ENCODE measurements at places on chromosomes 4 and X.

DNA sequence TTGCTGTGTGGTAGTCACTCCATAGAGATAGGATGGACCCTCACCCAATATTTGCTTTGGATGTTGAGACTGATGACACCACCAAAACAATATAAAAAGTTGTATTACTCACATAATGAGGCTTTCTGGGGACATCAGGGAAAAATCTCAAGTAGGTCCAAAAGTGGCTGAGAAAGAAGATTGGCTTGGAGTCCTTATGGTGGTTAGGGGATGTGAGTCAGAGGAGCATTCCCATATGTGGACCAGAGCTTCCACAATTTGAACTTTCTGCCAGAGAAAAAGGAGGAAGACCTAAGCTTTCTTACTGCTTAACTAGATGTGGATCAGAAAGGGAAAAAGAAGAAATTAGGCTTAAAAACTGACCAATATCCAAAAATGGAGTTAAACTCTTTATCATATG, 460.5 kb downstream of the SH3BGRL start:
- DNase-seq = no peak

- DNase-seq = no peak
These were observed 48.8 kb downstream of the DKK2 start for GRCh38 chr4:106987311-106987710.

DNA sequence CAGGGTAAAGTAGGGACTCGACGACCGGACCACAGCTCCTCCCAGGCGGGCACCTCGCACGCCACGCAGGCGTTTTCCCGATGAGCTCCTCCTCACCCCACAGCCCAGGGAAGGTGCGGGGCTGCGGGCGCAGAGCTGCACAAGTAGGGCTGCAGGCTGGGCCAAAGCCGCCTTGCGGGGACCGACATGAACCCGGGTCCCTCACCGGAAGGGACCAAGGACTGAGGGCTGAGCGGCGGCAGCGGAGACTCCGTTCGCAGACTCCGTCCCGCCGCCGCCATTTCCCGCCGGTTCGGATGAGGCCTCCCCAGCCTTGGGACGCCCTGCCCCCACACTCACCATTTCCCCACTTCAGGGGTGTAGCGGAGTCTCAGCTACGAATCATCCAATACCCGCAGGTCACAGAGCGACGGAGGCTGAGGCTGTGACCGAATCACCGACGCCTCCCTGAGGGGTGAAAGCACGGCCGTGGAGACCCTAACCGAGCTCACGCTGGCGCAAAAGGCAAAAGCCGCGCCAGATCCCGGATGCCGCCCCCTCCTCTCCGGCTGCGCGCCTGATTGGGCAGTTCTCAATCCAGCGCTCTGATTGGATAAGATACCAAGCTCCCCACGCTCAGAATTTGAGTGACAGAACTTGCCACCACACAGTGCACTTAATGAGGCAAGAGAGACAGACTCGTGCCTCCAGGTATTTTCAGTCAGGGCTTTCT, at the start of gene ZNF732:
TSS of gene ZNF732 (minus strand) at position 506 of the 712 bp plus-strand sequence. CDS start at position 342, 164 bp downstream.
- DNase-seq = no peak

- no peak for DNase-seq
These were observed 26.3 kb downstream of the FLNA start for GRCh38 chrX:154348114-154348531.

GRCh38 chr4:143296397-143297067, 40.1 kb upstream of the GAB1 start:
- no peak for DNase-seq

GRCh38 chr4:125400756-125401155, 86.0 kb downstream of the FAT4 start:
- DNase-seq = no peak

DNA sequence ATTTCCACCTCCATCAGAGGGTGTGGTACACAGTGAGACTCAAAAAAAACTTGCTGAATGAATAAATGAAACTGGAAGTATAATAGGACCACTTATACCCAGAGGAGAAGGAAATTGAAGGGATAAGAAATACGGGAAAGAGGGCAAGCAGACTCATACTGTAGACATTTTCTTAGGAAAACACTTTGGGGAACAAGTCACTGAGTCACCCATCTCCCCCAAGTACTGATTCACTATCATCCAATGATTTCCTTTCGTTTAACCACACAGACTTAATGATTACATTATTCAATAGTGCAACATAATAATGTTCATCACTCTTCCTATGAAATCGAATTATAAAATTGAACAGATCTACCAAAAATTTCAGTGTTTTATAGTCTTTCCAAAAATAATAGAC, 97.1 kb downstream of the LDB2 start:
- no peak for DNase-seq

DNA sequence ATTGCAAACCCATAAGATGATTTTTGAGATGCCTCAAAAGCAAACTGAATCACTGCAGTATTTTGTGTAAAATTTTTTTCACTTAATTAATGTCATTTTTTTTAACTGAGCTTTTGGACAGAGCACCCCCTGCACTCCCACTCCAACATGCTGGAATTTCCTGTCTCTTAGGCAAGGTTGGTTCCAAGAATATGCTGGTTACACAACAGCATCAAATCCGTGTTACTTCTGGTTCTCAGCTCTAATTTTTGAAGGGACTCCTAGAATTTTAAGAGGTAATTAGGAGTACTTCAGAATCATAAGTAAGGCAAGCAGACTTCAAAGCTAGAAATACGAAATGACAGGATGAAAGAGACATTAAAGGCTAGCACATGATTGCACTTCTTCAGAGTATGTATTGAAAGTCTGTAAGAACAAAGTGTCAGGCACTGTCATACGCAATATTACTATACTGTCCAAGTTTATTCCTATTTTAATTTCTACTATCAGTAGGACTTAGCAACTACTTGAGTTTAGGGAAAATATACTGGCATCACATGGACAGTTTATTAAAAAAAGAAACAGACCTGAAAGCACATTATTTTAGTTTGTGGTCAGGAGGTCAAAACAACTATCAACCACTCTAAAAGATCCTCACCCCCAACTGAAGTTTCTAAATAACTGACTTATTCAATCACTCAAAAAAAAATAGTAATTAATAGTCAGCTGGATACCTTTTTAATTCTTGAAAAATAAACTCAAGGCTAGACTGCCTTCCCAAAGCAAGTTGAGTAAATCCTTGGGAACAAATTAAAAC, 1.6 kb upstream of the JCHAIN start:
- DNase-seq = no peak

DNA sequence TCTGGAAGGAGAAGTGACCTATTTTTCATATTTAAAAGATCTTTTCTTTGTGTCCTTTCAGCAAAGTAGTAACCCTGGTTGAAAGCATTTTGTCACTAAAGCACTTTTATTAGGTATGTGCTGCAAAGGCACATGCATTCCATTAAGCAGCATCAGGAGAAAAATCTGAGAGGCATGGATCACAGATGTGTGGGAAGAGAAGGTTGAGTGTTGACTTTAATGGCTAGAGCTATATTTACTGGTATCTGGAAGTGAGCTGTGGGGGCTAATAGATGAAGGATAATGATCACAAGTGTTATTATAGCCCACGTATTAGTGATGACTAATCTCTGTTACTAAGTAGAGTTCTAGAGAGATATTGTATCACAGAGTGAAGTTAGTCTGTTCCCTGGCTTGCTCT, 1520.7 kb downstream of the ARAP2 start:
- DNase-seq = no peak

DNA sequence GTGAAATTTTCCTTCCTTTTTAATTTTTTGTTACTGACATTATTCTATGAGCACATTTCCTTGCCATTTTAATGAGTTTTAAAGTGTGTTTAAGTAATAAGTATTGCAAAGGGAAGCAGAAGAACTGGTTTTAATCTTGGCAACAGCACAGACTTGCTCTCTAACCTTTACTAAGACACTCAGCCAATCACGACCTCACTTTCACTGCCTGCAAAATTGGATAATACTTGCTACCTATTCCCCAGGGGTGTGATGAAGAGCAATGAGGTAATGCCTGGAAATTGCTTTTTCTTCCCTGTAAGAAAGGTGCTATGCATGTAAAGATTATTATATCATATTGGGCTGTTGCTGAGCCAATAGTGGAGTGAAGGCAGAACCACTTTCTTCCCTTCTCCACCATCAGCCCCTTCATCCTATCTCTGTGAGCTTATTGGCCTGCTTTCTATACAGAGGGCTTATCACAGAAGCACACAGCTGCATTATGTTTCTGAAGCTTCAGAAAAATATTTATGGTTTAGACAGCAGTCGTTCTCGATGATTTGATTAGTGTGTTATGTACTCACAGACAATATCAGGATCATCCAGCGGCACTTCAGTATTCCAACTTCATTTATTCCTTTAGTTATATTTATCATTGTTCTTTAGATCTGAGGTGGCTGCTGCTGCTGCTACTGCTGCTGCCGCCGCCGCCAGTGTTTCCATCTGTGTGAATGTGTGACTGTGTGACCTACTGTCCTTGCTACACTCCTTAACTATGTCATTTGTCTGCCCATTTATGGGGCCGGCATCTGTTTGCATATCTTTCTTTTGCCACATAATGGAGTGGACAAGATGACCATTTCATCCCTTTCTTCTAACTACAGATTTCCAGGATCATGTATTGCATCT, 255.1 kb downstream of the C4orf33 start:
- DNase-seq = no peak

DNA sequence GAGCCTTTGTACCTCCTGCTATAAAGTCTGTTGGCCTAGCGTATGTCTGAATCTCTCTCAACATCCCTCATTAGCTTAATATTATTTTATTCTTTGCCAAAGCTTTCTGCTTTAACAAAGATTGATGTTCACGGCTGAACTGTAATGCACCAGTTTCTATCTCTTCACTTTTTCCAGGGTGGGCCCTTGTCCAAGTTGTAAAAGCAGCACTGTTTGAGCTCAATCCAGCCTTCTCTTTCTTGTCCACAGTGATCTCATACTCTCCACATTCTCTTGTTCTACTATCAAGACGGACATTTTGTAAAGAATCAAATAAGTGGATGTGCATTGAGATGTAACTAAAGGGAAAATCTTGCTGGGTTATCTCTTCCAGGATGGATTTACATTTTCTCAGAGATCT, 34.4 kb upstream of the RTL3 start:
- no peak for DNase-seq

DNA sequence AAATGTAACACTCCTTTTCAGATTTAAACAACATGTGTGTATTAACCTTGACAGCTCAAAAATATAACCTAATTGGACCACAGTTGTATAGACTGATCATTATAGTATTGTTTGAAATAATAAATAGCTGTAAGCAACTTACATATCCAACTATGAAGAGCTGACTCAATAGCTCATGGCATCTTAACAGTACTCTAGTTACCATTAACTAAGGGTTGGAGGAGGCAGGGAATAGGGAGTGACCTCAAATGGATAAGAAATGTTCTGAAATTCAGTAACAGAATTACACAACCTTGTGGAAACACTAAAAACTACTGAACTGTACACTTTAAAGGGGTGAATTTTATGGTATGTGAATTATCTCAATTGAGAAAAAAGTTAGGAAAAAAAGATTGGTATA, 136.5 kb upstream of the CPEB2 start:
- no peak for DNase-seq

GRCh38 chr4:137310593-137311490, 221.5 kb downstream of the PCDH18 start:
- DNase-seq = no peak

DNA sequence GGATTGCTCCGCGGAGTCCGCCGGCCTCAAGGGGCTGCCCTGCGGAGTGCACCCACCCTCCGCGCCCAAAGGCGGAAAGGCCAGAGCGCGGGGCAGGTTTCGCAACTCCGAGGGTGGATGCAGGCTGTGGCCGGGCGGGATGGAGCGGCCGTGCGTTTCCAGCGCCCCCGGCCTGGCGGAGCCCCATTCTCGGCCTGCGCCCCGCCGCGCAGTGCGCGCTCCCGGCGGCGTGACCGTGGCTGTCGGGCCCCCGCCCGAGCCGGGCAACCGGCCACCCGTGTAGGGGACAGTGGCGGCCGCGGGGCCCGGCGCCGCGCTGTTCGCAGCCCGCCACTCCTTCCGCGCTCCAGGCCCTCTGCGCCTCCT, 331 bp downstream of the SETD7 start:
- no peak for DNase-seq

DNA sequence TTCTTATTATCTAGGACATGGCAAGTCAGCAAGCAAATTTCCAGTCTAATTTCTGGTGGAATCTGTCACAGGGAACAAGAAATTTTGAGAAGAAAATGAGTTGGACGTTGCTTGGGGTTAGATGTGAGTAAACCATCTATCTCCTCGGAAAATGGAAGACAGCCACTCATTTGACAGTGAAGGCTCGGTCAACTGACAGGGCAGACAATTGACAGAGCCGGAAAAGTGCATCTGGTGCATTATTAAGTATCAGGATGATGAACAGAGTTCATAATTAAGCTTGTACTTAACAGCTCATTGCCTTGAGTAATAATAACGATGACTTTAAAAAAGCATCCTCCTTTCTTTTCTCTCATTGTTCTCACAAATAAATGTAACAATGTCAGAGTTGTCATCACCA, 168.4 kb downstream of the MAD2L1 start:
- DNase-seq = no peak

DNA sequence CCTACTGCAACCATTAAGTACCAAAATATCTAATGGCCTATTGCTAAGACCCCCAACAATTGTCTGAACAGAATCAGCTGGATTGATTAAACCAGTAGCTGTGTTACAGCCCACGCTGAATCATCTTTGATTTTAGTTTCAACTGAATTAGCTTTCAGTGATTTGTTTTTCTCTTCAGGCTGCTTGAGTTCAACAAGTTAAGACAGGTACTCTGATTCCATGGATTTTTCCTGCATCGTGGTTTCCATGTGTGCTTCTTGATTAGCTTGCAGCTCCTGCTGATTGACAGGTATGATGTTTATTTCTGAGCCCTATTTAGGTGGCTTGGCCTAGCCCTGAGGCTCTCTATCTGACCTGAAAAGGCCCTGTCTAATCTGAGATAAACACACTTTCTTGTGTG, 91.3 kb downstream of the GUCY2F start:
- no peak for DNase-seq

- no peak for DNase-seq
These were observed 27.7 kb upstream of the RPL34 start for GRCh38 chr4:108592674-108592986.

- DNase-seq = no peak
These were observed 296.7 kb downstream of the ASMT start for GRCh38 chrX:1911401-1912128.

GRCh38 chrX:129525162-129525561, 1.9 kb upstream of the SMARCA1 start:
- DNase-seq = no peak

DNA sequence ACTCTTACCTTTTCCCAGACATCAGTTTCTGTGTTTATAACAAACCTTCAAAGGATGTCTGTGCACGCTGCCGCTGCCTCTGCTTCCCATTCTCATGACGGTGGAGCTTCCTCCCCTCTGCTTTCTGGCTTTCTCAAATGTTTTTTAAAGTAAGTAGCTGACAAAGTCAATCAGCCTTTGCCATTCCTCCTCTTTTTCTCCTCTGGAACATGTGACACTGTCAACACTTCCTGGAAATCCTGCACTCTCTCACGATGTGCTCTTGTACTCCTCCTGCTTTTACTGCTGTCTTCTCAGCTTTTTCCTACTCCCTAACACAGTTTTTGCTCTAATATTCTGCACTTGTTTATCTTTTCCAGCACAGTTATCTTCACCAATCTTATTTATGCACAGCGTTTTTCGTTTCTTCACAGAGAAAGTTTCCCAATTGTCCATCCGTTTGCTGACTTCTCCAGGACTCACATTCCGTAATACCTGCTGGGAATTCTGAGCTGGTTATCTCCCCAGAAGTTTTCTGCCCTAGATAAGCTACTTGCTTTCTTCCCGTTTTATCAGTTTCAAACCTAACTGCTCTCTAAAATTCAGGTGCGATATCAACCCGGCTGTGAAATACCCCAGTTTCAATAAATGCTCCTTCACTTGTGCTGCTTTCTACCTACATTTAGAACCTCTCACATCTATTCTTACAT, 465.6 kb upstream of the AGA start:
- DNase-seq = no peak
